Mucosa of descending colon (tissue), 3 donors: ENCODE measurements at places on chromosomes 12 and 14. TPM values are rescaled to one million over a fixed set of nuclear protein-coding genes. Genes with fewer than 3 reads are reported as not detected.

Gene CLEC1A
- total RNA-seq: 2.8 TPM

Gene GYS2
- total RNA-seq: not detected

Gene TTC9
- 0.54 TPM for total RNA-seq

Gene KRT81
- not detected for total RNA-seq

Gene KLRF1
- total RNA-seq: 0.55 TPM
